DMS53 (cell line): ENCODE measurements at places on chromosomes 4 and X.

DNA sequence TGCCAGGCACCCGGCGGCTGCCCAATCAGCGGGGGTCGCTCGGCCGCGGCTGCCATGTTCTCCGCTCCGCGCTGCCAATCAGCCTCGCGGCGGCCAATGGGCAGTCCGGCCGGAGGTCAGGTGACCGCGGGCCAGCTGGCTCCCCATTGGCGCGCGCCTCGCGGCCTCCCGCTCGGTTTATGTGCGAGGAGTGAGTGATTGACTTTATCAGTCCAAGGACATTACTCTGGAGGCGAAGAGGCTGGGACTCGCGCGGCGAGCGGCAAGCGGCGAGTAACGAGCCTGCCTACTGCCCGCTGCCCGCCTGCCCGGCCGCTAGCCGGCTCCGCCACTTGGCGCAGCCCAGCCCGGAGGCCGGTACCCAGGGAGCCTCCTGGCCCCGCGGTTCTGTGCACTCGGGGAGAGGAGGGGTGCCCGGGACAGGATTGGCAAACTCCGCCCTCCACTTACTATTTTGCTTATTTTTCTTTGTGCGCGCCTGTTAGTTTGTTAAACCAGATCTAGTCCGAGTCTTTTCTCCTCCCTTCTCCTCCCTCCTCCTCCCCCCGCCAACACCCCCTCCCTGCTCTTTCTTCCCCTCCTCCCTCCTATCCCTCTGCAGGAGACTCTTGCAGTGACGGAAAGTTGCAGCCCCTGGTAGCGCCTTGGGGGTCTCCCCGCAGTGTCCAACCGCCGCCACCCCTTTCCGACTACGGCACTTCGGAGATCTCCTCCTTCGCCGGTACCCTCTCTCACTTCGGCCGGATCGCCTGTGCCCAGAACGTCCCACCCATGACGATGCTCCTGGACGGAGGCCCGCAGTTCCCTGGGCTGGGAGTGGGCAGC is at the start of gene ZIC3:
ZIC3 (plus strand) TSS at position 207 of the 825 bp plus-strand sequence; CDS start at position 772, 565 bp downstream.
- peak; percentile 94 for DNase-seq

- DNase-seq, result no peak
Measured at GRCh38 chr4:83552924-83553323, 17.0 kb downstream of the GPAT3 start.

DNA sequence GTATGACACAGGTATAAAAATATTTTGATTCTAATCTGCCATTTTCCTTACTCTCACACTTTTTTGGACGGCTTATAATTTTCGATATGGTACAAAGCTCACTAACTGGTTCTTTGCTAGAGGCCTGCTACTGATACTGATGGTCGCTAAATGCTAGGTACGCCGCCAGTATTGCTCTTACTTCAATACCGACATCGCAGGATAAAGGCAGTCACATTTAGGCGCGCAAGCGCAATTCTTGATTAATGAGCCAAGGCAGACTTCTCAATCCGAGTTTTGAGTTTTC is 557 bp upstream of the USP38 start:
- peak; percentile 85 for DNase-seq

DNA sequence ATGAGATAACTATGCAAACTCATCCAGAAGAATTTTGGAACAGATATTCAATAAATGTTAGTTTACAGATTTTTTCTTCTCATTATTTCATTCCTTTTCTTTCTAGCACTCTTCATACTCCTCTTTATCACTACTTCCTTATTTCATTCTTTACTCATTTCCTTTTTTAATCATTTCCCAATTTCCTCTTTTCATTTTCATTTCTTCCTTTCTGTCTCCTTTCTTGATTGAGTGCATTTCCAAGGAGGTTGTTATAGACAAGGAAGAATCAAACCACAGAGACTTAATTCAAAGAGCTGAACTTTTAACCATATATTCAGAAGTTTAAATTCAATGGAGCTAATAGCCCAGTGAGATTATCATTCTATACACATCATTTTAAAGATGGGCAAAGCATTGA is 600.7 kb downstream of the ARAP2 start:
- DNase-seq, result no peak

- no peak for DNase-seq
Measured at GRCh38 chr4:126961661-126962060, 671.1 kb upstream of the INTU start.

DNA sequence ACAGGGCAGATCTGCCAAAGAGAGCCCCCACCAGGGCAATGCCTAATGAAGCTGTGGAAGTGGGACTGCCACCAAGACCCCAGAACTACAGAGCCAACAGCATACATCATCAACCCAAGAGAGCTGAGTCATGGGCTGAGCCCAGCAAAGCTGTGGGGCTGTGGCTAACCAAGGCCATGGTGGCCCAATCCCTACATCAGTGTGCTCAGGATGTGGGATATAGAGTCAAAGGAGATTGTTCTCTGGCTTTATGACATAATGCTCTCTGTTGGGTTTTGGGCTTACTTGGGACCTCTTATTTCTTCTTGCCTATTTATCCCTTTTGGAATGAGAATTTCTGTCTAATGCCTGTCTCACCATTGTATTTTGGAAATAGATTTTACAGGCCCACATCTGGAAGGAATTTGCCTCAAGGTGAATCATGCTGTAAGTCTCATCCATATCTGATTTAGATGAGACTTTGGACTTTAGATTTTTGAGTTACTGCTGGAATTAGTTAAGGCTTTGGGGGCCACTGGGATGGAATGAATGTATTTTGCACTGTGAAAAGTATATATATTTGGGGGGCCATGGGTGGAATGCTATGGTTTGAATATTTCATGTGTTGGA is 5.4 kb upstream of the PRDM5 start:
- no peak for DNase-seq

- DNase-seq, result no peak
Measured at GRCh38 chr4:146488495-146489174, 33.1 kb downstream of the SLC10A7 start.

GRCh38 chrX:106933538-106933961 is 13.3 kb downstream of the CLDN2 start:
- no peak for DNase-seq

DNA sequence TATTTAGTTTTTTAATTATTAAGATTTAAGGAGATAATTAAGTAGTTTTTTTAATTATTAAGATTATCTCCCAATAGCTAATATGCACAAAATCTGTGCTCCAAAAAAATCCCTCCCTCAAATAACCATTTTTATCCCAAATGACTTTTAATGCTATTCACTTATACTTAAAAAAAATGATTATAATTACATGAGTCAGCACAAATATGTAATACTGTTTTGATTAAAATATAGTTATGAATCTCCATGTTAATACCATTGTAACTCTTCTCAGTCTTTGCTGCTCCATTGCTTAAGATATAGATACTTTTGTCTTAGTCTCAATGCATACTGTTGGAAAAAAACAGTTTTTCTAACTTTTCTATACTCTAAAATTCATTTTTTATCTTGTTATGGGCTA is 1121.1 kb upstream of the ADGRL3 start:
- DNase-seq, result no peak

GRCh38 chr4:1676605-1677525 is 7.2 kb downstream of the FAM53A start:
- DNase-seq, result no peak

- DNase-seq, result no peak
Measured at GRCh38 chr4:8205241-8205707, 6.2 kb downstream of the SH3TC1 start.

DNA sequence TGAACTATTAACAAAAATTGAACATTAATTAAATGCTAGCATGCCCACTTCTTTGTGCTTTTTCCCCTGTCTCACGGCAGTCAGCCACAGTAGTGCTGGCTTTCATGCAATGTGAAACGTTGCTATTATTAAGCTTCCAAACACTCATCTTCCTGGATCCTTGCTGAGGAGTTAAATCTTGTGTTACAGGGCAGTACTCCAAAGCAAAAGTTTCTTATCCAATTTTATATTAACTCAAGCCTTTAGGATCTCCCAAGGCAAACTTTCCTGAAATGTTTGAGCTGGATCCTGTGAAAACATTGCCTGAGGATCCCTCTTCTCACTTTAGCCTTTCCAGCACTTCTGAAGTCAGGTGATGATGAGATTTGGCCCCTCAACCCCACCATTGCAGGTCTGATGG is 1454.8 kb downstream of the FSTL5 start:
- DNase-seq, result no peak

- no peak for DNase-seq
Measured at GRCh38 chrX:29455702-29456101, 759.7 kb upstream of the MAGEB2 start.

DNA sequence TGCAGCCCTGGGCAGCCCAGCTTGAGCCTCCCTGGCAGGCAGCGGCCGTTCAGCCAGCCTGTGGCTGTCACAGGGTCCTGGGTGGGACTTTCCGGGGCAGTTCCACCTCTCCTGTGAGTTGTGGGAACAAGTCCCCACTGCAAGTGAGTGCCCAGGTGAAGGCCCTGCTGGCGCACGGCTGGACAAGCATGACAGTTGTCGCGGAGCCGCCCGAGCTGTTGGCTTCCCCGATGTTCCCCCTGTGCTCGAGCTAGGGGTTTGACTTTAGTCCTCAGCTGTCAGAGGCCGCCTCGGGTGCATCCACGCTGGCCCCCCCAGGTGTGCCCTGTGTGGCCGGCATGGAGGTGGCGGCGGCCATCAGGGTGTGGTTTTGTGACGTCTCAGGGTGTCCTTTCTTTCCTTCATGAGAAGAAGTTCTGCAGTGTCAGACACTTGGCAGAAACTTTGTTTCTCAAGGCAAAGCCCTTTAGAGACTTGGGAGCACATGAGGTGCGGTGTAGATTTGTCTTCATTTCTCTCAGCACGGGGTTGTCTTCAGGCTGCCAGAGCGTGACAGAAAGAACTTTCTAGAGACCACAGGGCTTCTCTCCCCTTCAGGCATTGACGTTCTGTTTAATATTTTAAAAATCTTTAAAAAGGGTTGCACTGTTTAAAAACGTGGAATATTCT is 69.4 kb upstream of the HGFAC start:
- no peak for DNase-seq

DNA sequence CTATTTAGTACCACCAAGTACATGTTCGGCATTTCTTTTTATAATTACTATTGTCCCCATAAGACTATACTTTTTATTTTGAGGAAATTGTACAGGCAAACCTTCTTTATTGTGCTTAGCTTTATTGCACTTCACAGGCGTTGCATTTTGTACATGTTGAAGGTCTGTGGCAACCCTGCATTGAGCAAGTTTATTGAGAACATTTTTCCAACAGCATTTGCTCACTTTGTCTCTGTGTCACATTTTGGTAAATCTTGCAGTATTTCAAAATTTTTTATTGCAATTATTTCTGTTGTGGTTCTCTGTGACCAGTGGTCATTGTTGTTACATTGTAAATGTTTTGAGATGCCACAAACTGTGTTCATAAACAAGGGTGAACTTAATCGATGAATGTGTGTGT is 10.8 kb upstream of the CXCL5 start:
- no peak for DNase-seq

DNA sequence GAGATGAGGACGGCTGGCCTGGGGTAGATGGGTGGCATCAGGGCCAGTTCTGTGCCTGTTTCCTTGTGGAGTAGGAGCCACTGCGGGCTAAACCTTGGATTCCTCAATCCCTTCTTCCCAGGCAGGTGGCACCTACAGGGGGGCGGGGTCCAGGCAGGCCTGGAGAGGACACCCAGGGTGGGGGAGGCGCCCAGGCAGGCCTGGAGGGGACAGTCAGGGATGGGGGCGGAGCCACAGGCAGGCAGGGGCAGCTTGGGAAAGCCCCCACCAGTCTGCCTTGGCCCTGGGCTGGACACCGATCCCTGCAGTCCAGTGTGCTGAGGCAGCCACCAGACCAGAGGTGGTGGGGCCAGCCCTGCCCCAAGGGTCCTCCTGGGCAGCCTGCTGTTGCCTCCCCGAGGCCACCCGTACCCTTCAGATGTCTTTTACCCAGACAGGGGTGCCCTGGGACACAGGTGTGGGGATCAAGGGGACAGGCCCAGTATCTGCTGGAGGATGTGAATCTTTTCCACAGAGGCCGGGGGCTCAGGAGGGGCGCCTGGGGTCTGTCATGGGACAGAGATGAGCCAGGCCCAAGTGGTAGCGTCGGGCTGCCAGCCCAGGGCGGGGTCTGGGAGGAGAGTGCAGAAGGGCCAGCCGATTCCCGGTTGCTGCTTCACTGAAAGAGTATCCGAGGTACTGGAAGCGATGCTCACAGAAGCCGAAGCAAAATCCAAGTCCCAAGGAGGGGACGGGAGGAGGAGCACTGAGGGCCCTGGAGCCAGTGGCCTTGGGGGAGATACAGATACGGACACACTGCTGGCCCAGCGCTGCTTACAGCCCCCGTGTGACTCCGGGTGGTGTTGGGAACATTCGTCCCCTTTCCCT is 34.5 kb downstream of the LRPAP1 start:
- DNase-seq, result no peak

- no peak for DNase-seq
Measured at GRCh38 chrX:67612231-67612630, 68.4 kb downstream of the AR start.

DNA sequence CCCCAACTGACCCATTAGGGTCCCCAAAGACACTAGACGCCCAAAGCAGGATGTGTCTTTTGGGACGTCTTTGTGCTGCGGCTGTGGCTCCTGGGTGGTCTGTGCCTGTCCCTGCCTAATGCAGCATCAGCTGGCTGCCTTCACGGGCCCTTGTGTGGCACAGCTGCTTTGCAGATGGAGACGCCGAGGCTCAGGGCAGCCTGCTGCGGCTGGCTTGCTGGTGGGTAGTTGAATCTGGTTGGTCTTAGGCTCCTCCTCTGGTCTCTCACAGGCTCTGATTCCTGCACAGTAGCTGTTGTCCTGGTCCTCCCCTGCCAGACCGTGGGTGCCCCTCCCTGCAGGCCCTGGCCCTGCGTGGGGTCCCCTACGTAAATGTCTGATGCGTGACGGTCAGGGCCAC is 8.1 kb downstream of the CPZ start:
- no peak for DNase-seq

GRCh38 chrX:115690511-115691216 is 129.7 kb downstream of the PLS3 start:
- DNase-seq, result peak; percentile 83

DNA sequence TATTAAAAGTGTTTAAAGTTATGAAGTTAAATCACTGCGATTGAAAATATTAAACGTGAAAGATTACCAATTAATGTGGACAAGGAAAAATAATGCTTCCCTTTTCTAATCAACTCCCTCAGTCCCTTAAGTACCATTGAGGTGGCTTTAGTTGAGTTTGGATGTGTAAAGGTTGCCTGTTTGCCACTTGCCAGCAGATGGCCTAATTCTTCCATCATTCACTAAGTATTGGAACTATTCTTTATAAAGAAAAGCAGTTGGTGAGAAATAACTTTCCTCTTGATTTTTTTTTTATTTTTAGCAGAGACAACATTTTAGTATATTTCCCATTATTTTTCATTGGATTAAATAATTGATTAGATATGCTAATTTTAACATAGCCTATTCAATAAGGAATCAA is 295.9 kb upstream of the TACR3 start:
- peak; percentile 65 for DNase-seq

- no peak for DNase-seq
Measured at GRCh38 chr4:105112274-105112673, 34.4 kb upstream of the TET2 start.
